ENCODE measurements at places on chromosomes 3 and 15.

GRCh38 chr3:182276512-182276911 is 516.8 kb upstream of the ATP11B start:
- no peak for DNase-seq

GRCh38 chr15:79431636-79432344 is at the start of gene MINAR1:
Gene MINAR1 (plus strand): TSS chr15:79432336. CDS start chr15:79456148, 23,812 bp downstream.
- peak; percentile 9 for DNase-seq

GRCh38 chr3:110754212-110754916 is 317.3 kb upstream of the NECTIN3 start:
- DNase-seq: no peak

DNA sequence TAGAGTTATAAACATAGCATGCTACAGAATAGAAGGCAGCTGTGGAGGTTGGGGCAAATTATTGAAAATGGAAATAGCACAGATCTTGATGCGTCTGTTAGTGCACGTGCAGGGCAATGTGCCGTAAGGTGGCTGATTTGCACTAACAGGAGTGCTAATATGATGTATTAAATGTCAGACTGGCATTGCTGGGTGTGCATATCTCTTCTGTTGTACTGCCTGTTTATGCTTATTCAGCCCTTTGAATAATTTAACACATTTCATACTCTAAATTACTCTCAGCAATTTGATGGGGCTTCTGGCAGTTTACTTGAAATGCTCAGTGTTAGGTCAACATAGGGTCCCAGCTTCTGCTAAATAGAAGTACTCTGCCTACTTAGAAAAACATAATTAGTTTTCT is 395.6 kb downstream of the MCTP2 start:
- no peak for DNase-seq

DNA sequence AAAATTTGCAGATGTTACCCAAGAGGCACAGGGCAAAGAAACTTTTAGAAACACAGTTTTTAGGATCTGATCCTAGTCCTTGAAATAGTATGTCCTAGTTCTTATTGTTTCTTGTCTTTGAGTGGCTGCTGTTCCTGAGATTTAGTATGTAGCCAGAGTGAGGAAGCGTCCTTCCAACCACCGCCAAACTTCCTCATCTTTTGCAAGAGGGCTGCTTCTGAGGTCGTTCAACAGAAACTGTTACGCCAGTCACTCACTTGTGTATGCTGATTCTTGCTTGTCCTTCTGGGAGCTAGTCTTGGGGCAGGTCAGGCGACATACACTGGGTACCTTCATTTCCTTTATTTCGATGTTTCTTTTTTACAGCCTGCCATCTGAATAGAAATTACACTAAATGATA is 577.3 kb upstream of the ZNF717 start:
- no peak for DNase-seq
